ENCODE measurements at places on chromosomes 5 and 9. TPM values are rescaled to one million over a fixed set of nuclear protein-coding genes. Genes with fewer than 3 reads are reported as not detected.

DNA sequence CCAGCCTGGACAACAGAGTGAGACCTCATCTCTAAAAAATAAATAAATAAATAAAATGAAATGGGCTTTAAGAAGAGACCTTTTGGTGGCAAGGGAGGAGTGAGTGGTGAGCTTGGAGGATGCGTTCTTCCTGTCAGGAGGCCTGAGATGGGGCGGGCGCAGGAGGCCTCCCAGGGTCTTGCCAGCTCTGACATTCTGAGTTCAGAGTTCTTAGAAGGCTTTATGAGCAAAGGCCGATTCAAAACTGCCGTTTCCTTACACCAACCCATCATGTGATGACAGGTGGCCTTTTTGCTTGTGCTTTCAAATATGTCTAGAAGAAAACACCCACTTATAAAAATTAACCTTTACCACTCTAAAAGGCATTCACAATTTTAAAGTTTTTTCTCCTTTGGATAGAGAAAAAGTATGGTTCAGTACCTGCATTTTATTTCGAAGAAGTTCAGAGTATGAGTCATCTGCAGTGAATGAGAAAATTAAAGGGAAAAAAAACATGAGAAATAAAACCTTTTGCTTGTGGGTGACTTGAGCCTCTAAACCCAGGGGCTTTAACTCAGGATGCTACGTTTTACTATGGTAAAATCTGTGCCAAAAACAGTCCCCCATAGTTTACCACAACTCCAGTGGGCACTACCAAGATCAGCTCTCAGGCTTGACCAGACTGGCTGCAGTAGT, 157.4 kb upstream of the OTULINL start:
- H3K4me3 ChIP-seq: no peak overlapping the region
- peaks cover 4% of the 10 kb centered on the region for H3K4me1 ChIP-seq
- no peaks in the 10 kb centered on the region for H3K27me3 ChIP-seq
- no peak overlapping the region for H3K27ac ChIP-seq
- DNase-seq: no peak

- DNase-seq: no peak
- no peak overlapping the region for H3K27ac ChIP-seq
- H3K27me3 ChIP-seq: peaks cover 3% of the 10 kb centered on the region
- no peak overlapping the region for H3K4me3 ChIP-seq
These were observed 163.4 kb downstream of the SNX18 start for GRCh38 chr5:54680998-54681397.

The PLPP7 gene
- 11.0 TPM for total RNA-seq

The AGXT2 gene
- total RNA-seq: 0.10 TPM
